ENCODE measurements at places on chromosomes 1 and 21.

- DNase-seq, result no peak
Measured at GRCh38 chr1:186901631-186902030, 72.9 kb downstream of the PLA2G4A start.

- DNase-seq, result no peak
Measured at GRCh38 chr1:94538243-94538827, 3.2 kb downstream of the F3 start.

- DNase-seq, result no peak
Measured at GRCh38 chr1:110464340-110464739, 13.4 kb downstream of the PROK1 start.

DNA sequence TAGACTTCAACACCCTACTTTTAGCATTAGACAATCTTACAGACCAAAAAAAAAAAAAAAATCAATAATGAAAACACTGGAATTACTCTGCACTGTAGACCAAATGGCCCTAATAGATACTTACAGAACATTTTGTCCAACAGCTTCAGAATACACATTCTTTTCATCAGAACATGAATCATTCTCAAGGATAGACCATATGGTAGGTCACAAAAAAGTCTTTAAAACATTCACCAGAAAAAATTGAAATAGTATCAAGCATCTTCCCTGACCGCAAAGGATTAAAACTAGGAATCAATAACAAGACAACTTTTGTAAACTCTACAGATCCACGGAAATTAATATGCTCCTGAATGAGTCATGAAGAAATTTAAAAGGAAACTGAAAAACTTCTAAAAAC lies 22.5 kb downstream of the ZNF670 start:
- DNase-seq, result no peak

- no peak for DNase-seq
Measured at GRCh38 chr1:2046174-2046917, 3.9 kb upstream of the PRKCZ start.

GRCh38 chr1:117985973-117986372 lies 56.4 kb downstream of the WDR3 start:
- no peak for DNase-seq

- no peak for DNase-seq
Measured at GRCh38 chr1:163106364-163106987, 37.3 kb downstream of the RGS4 start.

GRCh38 chr1:200692316-200692715 lies 22.6 kb upstream of the DDX59 start:
- no peak for DNase-seq

- DNase-seq, result no peak
Measured at GRCh38 chr1:233277637-233278606, 17.6 kb downstream of the PCNX2 start.

GRCh38 chr1:90204023-90204590 lies 209.2 kb downstream of the ZNF326 start:
- no peak for DNase-seq

DNA sequence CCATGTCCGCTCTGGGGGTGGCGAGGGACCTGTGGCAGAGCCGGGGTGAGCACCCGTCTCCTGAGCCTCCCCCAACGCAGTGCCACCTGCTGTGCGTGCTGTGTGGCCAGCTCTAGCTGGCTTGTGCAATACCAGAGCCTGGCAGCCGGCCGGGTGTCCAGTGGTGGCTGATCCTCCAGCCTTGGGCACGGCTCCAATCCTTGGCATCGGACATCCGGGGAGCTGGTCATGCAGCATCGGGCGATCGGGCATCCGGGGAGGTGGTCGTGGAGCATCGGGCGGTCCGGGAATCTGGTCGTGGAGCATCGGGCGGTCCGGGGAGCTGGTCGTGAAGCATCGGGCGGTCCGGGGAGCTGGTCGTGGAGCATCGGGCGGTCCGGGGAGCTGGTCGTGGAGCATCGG lies 8.1 kb downstream of the SLX9 start:
- DNase-seq, result no peak
